ENCODE measurements at places on chromosomes 13 and 19. TPM values are rescaled to one million over a fixed set of nuclear protein-coding genes. Genes with fewer than 3 reads are reported as not detected.

DNA sequence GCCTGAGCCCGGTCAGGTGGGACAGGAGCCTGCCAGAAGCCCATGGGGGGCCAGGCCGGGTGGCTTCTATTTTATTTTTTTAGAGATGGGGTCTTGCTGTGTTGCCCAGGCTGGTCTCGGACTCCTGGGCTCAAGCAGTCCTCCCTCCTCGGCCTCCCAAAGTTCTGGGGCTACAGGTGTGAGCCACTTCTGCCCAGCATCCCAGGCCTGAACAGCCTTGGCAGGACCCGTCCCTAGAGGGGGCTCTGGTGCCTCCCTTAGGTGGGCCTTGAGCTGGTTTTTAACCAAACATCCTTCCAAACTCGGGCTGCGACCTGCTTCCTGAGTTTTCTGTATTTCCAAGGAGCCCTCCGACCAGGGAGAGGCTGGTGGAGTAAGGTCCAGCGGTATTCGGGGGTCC, 10.5 kb downstream of the COMP start:
- no peaks in the 10 kb centered on the region for H3K27me3 ChIP-seq
- H3K27ac ChIP-seq: no peak overlapping the region
- no peaks in the 10 kb centered on the region for H3K36me3 ChIP-seq
- no peaks in the 10 kb centered on the region for H3K4me1 ChIP-seq

GRCh38 chr13:59099182-59099974, 1064.3 kb downstream of the DIAPH3 start:
- H3K27ac ChIP-seq: no peak overlapping the region
- H3K4me3 ChIP-seq: no peak overlapping the region
- no peaks in the 10 kb centered on the region for H3K4me1 ChIP-seq
- H3K36me3 ChIP-seq: no peaks in the 10 kb centered on the region
- no peak for DNase-seq

GRCh38 chr19:41363371-41363752, 587 bp downstream of the B9D2 start:
- H3K36me3 ChIP-seq: no peaks in the 10 kb centered on the region
- peaks cover 26% of the 10 kb centered on the region for H3K4me1 ChIP-seq
- H3K27ac ChIP-seq: peak overlapping the region; percentile 99
- no peaks in the 10 kb centered on the region for H3K27me3 ChIP-seq
- H3K4me3 ChIP-seq: peak overlapping the region; percentile 98

Gene NLRP9
- total RNA-seq: not detected

GRCh38 chr13:113275387-113275786, 21.7 kb upstream of the LAMP1 start:
- H3K4me3 ChIP-seq: no peak overlapping the region
- DNase-seq: no peak
- no peaks in the 10 kb centered on the region for H3K27me3 ChIP-seq
- H3K4me1 ChIP-seq: no peaks in the 10 kb centered on the region
- H3K27ac ChIP-seq: no peak overlapping the region

- no peaks in the 10 kb centered on the region for H3K27me3 ChIP-seq
- H3K36me3 ChIP-seq: no peaks in the 10 kb centered on the region
- H3K4me1 ChIP-seq: peaks cover 46% of the 10 kb centered on the region
- H3K27ac ChIP-seq: peak overlapping the region; percentile 30
Measured at GRCh38 chr19:41533671-41534215, 42.2 kb upstream of the CEACAM21 start.

DNA sequence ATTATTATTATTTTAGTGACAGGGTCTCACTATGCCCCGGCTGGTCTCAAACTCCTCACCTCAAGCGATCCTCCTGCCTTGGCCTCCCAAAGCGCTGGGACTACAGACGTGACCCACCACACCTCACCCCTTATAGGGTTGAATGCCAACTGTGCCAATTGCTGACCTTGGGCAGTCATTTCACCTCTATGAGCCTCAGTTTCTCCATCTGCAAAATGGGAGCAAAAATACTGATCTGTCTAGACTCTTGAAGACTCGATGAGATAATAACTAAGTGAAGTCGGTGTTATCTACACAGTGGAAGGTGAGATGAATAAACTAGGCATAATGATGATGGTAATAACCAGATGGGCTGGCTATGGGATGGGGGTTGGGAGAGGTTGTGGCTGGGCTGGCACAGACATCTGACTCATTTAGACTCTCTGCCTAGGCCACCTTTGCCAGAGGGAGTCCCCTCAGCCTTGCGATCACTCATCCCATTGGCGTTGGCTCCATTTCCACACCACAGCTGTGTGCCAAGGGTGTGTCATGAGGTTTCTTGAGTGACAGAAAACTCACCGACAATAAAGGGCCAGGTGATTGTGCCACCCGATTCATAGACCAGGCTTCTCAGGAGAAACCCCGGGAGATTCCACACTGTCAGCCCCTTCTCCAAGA, at the start of gene CASP14:
Gene CASP14, plus strand, starts transcription at position 596 of the 657 bp plus-strand sequence. CDS start 2,772 bp downstream, outside the sequence.
- H3K36me3 ChIP-seq: no peaks in the 10 kb centered on the region
- DNase-seq: no peak
- H3K4me1 ChIP-seq: no peaks in the 10 kb centered on the region
- no peak within 1 kb of the TSS for H3K27ac ChIP-seq
- H3K4me3 ChIP-seq: no peak within 1 kb of the TSS
